Stimulated activated CD4-positive, alpha-beta T cell treated with anti-CD3 and anti-CD28 coated beads, Interleukin-15, amount 100 ng/mL, for 1 hour (primary cell): ENCODE measurements at places on chromosomes 5 and 9.

DNA sequence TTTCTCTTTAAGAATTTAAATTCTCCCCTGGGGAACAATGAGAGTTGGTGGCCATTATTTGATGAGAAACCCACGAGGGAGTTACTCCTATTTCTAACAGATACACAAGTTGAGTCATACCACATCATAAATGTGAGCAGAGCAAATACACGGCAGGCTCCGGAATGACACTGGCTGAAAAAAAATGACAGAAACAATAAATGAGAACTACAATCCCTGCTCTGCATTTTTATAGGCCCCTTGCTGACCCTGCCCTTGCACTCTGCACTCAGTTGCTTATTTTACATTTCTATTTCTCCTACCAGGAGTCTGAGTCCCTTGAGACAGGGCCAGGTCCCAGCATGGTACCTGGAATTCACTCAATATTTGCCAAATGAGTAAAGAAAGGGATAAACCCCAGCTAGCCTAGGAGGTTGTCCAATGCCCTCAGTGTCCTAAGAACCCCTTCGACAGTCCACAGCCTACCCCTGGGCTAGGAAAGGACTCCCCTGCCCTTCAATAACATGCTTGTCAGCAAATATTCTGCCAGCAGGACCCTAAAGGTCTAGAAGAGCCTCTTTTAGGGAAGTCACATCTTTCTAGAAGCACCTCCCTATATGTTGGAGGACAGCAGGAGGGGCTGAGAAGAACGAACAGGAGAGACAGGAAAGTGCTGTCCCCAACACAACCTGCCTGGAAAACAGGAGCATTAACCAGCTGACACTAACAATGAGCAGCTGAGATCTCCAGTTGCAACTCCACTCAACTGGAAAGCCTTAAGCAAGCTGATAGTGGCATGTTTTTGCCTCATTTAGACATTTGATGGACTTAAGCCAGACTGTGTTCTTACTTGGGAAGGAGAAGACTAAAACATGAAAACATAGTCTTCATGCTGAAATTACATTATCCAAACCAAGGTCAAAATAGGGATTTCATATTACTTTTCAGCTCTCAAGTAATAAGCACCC lies 191.2 kb downstream of the ACTL7B start:
- no peak for DNase-seq

DNA sequence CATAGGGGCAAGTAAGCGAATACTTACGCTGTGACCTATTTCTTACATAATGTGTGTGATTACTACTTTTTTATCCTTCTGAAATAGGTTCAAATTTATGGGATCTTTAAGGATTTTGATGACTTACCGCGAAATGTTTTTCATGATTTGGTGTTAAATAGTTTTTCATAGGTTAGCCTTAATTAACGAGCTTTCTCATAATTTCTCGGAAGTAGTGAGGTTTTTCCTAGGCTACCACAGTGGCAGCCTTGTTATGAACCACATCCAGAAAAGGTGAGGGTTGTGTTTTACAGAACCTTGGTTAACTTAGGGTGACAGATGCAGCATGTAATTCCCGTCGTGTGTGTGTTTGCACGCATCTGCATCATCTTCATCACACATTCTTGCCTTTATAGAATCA lies 1.3 kb downstream of the SH3GL2 start:
- no peak for DNase-seq

GRCh38 chr5:25570067-25570583 lies 925.3 kb upstream of the CDH10 start:
- no peak for DNase-seq

GRCh38 chr5:69231281-69231680 lies 3.4 kb upstream of the CDK7 start:
- no peak for DNase-seq

- DNase-seq = no peak
Observed at GRCh38 chr5:168263121-168263520, 28.3 kb upstream of the WWC1 start.

DNA sequence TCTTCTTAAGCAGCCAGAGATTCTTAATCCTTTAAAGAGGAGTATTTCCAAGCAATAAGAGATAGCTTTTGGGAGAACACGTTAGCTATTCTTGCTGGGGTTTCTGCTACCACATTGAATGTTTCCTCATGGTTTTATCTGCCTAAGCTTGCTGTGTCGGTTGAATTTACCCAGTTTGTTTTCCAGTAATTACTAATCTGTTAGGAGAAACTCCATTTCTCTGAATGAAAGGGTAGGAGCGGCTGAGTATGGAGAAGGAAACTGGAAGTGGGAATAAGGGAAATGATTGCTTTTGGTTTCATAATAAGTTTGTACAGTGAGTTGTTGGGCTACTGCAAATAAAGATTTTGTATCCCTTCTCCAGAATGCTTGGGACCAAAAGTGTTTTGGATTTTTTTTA lies 1.2 kb downstream of the JAK2 start:
- DNase-seq = no peak

GRCh38 chr9:92960561-92961290 lies 13.4 kb downstream of the FGD3 start:
- DNase-seq = no peak

- DNase-seq = no peak
Observed at GRCh38 chr9:1173993-1174392, 123.8 kb downstream of the DMRT2 start.

- no peak for DNase-seq
Observed at GRCh38 chr5:149687486-149688168, 42.5 kb upstream of the PPARGC1B start.

- DNase-seq = no peak
Observed at GRCh38 chr5:160173-160510, 31.2 kb upstream of the LRRC14B start.

DNA sequence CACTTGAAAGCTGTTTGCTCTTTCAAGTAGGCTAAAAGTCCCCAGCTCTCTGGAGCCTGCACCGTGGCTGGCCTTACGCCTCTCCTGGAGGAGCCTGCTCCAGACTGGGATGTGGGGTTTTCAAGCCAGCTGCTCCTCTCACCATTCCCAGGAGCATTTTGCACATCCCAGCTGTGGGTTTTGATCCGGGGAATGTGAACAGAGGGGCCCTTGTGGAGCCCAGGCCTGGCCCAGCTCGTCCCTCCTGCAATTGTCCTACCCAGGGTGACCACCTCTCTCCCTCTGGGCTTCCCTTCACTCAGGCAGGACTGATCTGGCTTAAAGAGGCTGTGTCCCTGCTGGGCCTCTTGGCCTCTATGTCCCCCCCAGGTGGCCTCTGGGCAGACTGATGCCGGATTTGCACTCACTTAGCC lies 32.5 kb upstream of the TIFAB start:
- DNase-seq = no peak

GRCh38 chr5:150061538-150061995 lies 24.8 kb downstream of the CSF1R start:
- no peak for DNase-seq

GRCh38 chr5:97162045-97162444 lies 19.6 kb upstream of the LIX1 start:
- no peak for DNase-seq

- DNase-seq = no peak
Observed at GRCh38 chr9:22413884-22414283, 32.7 kb upstream of the DMRTA1 start.

GRCh38 chr5:150147670-150148069 lies 8.0 kb downstream of the PDGFRB start:
- no peak for DNase-seq

GRCh38 chr5:10994091-10994986 lies 233.3 kb upstream of the DAP start:
- DNase-seq = no peak

DNA sequence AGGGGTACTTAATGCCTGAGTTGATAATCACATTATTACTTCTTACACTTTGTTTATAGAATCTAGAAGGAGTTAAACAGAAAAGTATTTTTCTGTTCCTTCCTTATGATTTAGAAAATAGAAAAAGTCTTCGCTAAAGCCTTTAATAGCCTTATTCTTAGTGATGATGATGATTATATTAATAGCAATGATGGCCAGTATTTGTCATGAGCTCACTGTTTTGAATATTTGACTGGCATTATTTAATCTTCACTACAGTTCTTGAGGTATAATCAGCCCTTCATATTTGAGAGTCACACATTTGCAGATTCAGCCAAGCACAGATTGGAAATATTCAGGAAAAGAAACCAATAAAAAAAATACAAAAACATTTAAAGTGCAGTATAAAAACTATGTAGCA lies 23.3 kb downstream of the NIPBL start:
- DNase-seq = no peak

DNA sequence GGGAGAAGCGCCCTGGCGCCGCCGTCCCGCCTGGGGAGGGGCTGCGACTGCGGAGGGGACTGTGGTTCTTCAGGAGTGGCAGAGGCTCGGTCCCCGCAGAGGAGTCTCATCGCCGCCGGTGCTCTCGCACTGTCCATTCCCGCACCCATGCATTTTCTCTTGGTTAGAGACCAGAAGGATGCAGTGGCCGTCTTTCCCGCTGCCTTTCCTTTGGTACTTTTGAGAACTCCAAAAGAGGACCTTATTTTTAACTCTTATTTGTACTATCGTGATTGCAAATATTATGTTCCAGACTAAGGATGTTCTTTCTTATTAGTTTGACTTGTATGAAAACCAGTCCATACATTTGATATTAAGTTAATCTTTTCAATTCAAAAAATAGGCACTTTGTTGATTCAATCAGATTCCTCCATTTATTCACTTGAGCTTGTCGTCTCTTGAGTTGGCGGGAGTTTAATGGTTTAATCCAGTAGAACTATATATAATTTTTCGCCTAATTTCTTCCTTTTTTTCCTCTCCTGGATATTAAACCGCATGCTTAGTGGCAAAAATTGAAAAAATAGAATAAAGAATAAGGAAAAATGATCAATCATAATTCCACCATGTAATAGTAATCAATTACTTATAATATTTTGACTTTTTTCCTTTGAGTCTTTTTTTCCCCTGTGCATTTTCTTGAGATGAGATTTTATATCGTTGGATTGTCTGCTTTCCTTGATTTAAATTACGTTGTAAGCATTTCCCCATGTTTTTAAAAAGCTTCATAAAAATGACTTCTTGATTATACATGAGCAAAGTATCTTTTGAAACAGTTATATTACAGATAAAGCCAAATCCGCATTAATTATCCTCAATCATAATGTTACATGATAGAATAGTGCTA lies 861 bp downstream of the ZFYVE16 start:
- DNase-seq = no peak

- no peak for DNase-seq
Observed at GRCh38 chr5:154118385-154118784, 72.1 kb upstream of the GALNT10 start.
